NCI-H1105 (cell line): ENCODE measurements at places on chromosomes 12 and 14.

DNA sequence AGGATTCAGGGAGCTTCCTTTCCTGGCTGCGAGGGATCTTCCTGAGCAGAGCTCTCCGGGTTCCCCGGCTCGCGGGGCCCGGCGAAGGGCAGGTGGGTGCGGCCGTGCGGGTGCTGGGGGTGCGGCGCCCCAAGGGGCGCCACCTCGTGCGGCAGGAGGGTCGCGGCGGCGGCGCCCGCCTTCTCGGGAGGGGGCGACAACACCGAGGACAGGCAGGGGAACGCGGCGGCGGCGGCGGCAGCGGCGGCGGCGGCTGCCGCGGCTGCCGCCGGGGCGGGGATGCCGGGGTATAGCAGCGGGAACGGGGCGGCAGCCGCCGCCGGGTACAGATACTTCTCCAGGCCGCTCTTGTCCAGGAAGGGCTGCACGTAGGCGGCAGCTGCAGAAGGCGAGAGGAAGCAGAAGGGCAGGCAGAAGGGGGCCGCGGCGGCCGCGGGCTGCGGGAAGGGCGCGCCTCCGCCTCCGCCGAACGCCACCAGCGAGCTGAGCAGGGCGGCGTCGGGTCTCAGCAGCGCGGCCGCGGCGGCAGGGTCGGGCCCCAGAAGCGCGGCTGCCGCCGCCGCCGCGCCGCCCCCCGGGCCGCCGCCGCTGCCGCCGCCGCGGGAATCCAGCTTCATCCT is 2.7 kb downstream of the BHLHE41 start:
- DNase-seq: peak; percentile 46

GRCh38 chr12:42812086-42812485 is 222.5 kb upstream of the PRICKLE1 start:
- no peak for DNase-seq

- DNase-seq: no peak
These were observed 70.5 kb downstream of the HMGA2 start for GRCh38 chr12:65894624-65895390.

- DNase-seq: no peak
These were observed 405.7 kb downstream of the RAD51B start for GRCh38 chr14:68225321-68225720.

DNA sequence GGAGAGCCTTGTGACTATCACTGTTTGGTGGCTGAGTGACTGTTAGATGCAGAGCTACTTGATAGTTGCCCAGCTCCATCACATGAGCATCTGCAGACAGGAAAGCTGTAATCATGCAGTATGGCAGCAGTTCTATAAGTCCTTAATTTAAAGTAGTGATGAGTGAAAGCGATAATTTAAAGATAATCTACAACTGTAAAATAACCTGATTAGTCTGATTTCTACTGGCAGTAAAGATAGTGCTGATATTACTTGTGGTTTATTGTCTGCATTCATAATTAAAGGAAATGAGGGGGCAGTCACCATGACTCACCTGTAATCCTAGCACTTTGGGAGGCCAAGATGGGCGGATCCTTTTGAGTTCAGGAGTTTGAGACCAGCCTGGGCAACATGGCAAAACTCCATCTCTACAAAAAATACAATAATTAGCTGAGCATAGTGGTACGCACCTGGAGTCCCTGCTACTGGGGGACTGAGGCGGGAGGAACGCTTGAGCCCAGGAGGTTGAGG is 41.2 kb upstream of the PLEKHD1 start:
- no peak for DNase-seq

DNA sequence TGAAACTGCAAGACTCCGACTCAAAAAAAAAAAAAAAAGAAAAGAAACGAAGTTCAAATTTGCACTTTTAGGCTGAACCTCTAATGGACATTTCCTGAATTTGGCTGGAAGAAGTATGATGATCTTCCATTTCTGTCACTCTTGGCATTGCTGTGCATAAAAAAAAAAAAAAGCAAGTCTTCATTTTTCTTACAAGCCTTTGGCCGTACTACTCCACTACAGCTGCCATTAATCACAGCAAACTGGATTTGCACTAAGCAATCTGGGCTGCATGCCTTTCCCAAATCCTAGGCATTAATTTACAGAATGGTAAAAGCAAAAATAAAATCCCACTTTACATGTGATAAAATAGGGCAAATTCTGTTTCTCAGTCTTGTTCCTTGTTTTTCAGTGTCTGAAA is 7.1 kb downstream of the CSRP2 start:
- no peak for DNase-seq

GRCh38 chr14:61644834-61645233 is 50.5 kb upstream of the HIF1A start:
- peak; percentile 67 for DNase-seq

DNA sequence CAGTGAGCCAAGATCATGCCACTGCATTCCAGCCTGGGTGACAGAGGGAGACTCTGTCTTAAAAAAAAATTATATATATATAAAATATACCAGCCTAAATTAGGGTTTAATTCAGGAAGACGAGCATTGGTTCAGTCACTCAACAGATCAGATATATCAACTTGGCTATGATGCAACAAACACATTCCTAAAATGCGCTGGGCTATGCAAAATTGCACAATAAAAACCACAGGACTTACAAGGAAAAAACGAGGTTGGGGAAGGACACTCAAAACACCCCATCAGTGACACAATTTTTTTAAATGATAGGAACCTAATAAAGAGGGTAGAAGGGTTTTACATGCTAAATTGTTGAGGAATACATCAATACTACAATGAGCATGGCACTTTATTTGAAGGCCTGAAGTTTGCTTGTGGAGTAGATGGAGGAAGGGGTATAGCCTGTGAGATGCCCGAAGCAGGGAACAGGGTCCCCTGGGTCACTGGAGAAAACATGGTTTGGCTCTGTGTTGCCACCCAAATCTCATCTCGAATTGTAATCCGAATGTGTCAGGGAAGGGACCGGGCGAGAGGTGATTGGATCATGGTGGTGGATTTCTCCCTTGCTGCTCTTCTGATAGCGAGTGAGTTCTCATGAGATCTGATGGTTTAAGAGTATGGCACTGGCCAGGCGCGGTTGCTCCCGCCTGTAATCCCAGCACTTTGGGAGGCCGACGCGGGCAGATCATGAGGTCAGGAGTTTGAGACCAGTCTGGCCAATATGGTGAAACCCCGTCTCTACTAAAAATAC is 71.2 kb downstream of the TNFAIP2 start:
- DNase-seq: no peak

DNA sequence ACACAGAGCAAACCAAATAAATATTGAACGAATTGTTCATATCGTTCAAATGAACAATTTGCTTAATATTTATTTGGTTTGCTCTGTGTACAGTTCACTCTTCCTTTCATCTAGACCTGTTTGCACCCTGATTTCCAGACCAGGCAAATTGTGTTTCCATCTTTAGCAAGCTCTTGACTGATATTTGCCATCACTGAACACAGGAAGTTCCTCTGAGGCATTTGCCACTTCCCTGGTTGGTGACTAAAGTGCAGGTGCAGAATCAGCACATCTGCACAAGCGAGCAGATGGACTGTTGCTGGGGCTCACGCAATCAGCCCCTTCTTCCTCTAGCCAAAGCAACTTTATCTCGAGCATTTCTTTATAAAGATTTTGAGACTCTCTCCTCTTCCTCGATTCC is 112.9 kb downstream of the DAAM1 start:
- no peak for DNase-seq

DNA sequence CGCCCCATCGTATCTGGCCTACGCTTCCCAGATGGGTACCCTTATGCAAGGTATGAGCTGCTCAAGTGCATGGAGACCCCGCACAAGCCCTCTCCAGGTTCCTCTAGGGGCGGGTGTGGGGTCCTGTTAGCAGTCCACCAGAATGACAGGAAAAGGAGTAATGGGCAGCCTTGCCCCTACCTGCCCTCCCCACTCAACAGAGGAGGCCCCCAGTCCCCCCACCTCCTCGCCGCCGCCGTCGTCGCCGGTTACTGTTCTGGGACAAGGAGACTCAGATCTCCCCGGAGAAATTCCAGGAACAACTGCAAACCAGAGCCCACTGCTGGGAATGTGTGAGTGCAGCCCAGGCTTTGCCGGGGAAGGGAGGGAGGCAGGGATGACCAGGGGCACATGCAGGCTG is 6.0 kb downstream of the REC8 start:
- DNase-seq: no peak

DNA sequence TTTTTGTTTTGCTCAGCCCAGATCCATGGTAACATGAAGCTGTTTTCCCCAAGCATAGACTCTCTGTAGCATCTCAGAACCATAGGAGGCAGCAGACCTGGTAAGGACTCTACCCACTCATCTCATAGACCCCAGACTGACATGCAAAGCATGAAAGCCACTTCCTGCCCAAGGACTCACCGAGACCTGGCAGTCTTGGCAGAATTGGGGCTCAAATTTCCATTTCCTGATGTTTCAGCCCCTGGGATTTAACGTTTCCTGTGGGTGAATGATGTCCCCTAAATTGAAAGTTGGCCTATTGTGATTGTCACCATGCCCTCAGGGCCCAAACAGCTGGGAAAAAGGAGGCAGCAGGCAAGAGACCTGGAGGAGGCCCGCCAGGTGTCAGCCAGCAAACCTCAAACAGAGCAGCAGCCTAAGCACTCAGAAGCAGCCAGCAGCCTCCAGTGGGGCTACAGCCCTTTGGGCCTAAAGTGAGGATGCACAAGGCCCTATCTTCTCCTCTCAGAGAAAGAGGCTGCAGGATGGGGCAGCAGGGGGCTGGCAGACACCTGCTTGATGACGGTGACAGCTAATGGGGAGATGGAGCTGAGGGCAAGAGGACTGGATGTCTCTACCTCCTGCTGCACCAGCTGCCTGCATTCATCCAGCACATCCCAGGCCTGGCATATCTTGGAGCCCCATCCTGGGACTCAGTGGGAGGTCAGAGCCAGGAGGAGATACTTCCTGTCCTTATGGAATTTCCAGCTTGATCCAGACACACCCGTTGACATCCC is 8.5 kb downstream of the KRT85 start:
- no peak for DNase-seq

DNA sequence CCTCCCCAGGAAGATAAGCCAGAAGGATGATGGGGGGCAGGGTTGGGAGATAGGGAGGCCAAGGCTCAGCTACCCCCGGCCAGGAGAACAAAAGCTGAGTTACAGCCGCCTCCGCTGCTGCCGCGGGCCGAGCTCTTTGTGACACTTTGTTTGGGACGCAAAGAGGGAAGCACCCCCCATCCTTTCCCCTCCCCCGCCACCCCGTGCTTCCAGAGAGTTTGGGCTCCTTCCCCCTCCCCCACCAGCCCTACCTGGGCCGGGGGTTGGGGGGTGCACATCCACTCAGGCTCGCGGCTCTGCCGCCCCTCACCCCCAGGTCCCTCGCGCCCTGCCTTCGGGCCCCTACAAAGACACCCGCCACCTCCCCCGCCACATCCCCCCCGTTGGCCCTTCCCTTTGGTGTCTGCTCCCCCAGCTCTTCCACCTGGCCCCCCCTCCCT is 799 bp downstream of the ZNF219 start:
- DNase-seq: peak; percentile 40

- no peak for DNase-seq
These were observed 204.6 kb downstream of the ETV6 start for GRCh38 chr12:11854011-11854499.

DNA sequence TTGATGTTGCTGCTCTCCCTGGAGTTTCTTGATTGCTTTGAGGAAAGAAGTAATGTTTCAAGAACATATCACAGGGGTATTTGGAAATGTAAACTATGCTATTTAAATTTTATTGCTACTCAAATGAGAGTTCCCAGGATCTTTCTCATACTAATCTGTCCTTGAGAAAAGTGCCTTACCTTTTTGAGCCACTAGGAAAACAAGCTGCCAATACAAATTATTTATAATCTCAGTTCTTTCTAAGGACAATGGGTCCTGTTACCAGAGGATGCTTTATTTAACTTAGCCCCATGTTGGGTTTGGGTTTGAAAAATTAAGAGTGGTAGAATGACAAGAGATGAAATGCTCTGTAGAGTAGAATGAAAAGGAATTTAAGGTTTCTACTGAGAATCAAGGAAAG is 258.2 kb upstream of the PRKD1 start:
- no peak for DNase-seq

- no peak for DNase-seq
These were observed 23.5 kb downstream of the NAA30 start for GRCh38 chr14:57413849-57414248.

DNA sequence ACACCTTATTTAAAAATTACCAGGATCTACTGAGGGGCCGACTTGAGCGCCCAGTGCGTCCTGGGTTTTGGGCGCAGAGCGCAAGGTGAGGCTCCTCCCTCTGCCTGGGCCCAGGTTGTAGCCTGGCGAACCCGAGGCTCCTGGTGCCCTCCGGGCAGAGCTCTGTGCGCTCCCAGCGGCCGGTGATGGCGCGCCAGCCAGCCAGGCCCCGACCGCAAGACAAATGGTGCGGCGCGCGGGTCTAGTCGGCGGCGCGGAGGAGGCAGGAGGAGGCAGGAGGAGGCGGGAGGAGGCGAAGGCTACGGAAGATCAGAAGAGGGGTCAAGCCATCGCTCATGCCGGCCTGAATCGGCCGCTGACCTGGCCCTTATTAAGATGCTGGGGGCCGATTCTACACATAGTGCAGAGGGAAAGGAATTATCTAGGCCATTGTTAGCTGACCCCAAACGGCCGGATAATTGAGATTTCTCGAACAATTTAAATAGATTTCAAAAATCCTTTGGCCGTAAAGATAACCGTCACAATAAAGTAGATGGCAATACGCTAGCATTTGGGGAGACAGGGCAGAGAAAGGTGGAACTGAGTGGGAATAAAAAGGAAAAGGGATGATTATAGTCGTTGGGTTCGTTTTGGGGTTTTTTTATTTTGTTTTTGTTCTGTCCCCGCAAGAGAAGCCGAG is 2.8 kb downstream of the TBX5 start:
- no peak for DNase-seq

GRCh38 chr14:31283153-31283552 is 75.6 kb upstream of the HECTD1 start:
- no peak for DNase-seq

DNA sequence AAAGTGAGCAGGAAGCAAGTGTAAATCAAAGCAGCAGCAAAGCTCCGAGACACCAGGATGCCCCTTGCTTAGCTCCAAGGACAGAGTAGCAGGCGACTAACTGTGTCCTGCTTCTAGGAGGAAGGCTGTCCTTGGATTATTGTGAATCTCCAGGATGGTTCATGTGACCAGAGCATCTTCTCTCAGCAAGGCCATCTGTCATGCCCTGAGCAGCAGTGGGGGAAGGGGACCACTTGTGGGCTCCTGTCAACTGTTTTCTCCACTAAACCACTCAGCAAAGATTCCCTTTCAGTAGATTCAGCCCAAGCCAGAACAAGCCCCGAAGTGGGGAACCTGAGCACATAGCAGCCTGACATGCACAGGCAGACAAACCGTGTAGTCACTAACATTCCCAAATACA is 19.4 kb downstream of the MAP3K9 start:
- DNase-seq: no peak

DNA sequence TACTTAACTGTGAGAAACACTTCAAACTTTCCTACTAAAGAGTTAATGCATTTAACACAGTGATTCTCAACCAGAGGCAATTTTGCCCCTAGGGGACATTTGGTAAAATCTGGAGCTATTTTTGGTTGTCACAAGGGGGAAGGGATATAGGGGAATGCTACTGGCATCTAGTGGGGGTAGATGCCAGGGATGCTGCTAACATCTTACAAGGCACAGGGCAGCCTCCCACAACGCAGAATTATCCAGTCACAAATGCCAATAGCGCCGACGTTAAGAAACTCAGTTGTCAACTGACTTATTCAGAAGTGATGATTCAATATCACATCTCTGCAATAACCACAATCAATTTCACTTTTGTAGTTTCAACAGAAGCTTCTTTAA is 2.0 kb downstream of the EEA1 start:
- no peak for DNase-seq

GRCh38 chr12:47982311-47982710 is 18.9 kb downstream of the TMEM106C start:
- no peak for DNase-seq
